ENCODE measurements at places on chromosomes 12 and 14. TPM values are rescaled to one million over a fixed set of nuclear protein-coding genes. Genes with fewer than 3 reads are reported as not detected.

DNA sequence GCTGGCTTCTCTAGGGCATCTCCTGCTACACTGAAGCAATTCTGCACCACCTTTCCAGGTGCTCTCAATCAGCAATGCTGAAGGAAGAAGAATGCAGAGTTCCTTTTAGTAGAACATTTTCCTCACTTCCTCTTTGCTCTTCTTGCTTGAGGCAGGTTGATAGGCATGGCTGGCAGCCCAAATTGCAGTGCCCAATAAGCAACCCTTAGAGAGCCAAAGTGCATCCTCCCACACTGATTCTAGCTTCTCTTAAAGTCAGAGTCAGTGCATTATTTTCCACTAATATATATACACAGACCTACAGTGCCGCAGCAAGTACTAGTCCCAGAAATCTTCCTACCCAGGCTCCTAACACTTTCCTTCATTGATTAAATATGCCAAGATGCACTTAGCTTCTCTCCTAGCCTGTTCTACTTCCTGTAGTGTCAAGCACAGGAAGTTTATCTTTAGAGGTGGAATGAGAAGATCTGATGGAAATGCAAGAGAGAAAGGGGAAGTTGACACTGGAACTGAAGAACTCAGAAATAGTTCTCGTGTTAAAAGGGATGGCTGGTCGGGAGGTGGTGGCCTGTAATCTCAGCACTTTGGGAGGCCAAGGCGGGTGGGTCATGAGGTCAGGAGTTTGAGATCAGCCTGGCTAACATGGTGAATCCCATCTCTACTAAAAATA is 132.7 kb downstream of the SSPN start:
- no peak for DNase-seq

GRCh38 chr12:86275356-86275755 is 19.2 kb upstream of the MGAT4C start:
- DNase-seq = no peak

GRCh38 chr12:3827301-3828000 is 45.7 kb downstream of the PARP11 start:
- no peak for DNase-seq

- no peak for DNase-seq
These were observed 475.1 kb downstream of the PCNX1 start for GRCh38 chr14:71382315-71382714.

DNA sequence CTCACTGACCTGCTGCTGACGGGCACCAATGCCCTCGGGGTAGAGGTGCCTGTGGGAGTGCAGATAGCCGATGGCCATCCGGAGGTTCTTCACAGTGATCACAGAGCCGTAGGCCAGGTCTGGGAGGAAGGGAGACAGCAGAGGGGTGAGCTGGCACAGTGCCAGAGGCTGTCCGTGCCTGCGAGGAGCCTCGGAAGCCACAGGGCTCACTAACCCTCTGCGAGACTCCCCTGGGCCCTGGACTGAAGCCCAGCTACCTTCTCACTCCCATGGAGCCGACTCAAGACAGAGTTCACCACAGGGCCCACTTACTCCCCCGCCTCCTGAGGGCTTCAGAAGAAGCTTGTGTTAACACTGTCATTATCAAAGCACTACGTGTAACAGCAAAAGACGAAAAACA is 24.5 kb downstream of the POMT2 start:
- no peak for DNase-seq

GRCh38 chr12:103530307-103531066 is 34.7 kb upstream of the C12orf42 start:
- DNase-seq = no peak

GRCh38 chr12:62252576-62252975 is 7.6 kb upstream of the USP15 start:
- no peak for DNase-seq

CHGA gene
- total RNA-seq = not detected

- no peak for DNase-seq
These were observed 55.5 kb downstream of the PHLDA1 start for GRCh38 chr12:75976113-75976512.

GRCh38 chr12:91889059-91889458 is 256.6 kb downstream of the BTG1 start:
- DNase-seq = no peak

TMEM132C gene
- not detected for total RNA-seq

DNA sequence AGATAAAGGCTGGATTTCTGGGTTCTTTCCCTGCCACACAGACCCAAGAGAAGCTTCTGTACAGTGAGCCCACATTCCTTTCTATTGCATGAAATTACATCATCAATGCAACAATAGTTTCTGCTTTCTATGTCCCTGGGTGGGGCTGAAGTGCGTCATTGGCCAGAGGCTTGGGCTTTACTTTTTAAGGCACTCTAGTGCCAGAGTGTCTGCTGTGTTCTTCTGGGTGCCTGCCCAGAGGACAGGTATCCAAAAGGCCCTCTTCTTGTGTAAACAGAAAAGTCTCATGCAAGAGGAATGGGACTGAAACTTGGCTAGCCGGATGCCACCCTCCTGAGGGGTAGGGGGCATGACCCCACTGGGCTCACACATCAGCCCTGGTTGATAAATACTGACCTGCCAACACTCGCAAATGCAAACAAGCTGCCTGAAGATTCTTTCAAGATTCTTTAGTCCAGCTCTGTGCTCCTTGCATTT is 5.9 kb downstream of the KRT86 start:
- peak; percentile 97 for DNase-seq

- DNase-seq = no peak
These were observed 38.1 kb downstream of the PZP start for GRCh38 chr12:9169979-9170634.

DNA sequence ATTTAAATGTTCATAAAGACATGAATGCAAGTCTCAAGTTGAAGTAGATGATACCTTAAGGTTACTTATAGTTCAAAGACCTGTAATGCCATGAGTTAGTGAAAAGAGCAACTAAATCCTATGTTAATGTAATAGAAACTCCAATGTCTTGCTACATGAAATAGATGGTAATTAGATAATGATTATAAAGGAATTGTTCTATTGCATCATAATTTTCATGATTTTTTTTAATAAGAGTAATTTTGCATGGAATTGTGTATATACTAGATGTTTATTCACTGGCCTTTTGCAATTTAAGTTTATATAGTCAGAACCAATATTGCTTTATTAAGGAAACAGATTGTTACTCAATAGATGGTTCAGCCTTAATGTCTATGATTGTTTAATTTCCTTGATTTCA is 115.5 kb upstream of the SYT10 start:
- DNase-seq = no peak

GRCh38 chr12:116053479-116054200 is 223.9 kb downstream of the MED13L start:
- peak; percentile 52 for DNase-seq

DNA sequence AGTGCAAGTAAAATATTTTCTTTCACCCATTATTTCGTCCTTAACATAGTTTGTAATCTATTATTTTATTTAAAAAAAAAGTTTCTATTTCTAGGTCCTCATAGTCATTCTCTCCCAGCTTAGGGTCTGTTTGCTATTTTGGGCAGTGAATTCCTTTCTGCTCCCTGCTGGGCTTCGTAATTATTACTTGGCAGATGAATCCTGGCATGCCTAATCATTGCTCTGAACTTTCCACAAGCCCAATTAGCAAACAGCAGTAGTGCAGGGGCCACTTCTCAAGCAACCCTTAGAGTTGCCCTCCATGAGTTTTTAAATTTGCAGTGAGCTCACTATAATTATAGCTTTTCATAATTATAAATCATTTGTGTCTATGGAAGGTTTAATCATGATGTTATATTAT is 1378.3 kb upstream of the SEL1L start:
- no peak for DNase-seq

PLCZ1 gene
- total RNA-seq = not detected

- DNase-seq = no peak
These were observed 4.7 kb downstream of the CLEC2D start for GRCh38 chr12:9674226-9674590.

All from MG63 (cell line).